ENCODE measurements at places on chromosomes 7 and 10.

- no peak for DNase-seq
These were observed 100.5 kb downstream of the INPP5A start for GRCh38 chr10:132638130-132638515.

DNA sequence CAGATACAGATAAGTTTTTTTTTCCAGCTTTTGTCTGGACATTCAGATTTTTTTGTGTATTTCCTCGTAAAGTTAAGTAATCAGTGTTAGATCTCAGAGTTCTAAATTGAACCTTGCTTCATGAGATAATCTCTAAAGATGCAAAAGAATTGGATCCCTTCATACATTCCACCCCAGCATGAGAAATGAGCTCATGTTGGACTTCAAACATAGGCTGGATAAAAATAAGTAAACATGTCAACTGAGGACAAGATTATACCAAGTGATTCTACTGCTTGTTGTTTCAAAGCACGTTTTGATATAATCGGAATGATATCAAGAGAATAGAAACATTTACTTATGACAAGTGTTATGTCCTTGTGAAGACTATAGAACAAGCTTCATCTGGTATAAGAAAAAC lies 117.0 kb upstream of the DKK1 start:
- DNase-seq: no peak

GRCh38 chr7:141073641-141074161 lies at the start of gene TMEM178B:
Gene TMEM178B (plus strand): TSS chr7:141074064.
- DNase-seq: peak; percentile 38

DNA sequence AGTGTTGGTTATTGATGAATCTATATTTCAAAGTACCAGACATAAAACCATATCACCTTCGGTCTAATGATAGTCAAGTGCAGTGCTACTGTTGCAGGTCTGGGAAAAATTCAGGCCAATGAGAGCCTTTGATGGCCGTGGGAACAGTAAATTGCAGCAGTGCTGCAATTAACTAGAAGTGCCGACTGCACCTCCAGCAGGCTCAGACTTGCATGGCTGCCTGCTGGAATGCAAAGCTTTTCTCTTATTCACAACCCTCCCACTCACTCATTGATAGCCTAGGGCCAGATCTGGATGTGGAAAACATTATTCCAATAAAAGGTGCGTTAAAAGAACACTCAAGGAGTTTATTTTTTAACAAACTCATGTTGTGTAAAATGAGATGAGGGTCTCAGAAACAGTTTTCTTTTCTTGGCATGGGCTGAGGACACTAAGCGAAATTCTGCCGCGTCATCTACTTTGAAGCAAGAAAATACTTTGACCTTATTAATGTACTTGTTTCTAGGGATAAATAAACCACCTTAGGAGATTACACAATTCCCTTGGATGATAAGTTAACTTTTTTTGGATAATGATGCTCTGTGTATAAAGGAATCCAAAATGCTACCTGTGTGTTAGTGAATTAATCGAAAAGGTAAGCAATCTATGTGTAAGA lies 17.1 kb downstream of the PLXDC2 start:
- no peak for DNase-seq

DNA sequence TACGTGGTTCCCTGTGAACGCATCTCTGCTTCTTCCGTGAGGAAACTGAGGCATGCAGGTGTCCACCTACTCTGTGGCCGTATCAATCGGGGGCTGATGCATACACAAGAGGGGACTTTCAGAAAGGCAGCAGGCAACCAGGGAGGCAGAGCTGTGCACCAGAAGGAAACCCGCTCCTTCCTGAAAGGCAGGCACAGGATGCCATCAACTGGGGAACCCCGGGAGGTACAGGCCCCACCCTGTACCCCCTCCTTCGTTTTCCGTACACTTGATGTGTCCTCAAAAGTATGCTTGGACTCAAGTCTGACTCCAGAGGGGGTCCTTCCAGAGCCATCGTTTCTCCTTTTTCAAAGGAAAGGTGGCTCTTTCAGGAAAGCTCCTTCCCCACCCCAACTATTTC lies 59.5 kb downstream of the ASB13 start:
- DNase-seq: no peak

DNA sequence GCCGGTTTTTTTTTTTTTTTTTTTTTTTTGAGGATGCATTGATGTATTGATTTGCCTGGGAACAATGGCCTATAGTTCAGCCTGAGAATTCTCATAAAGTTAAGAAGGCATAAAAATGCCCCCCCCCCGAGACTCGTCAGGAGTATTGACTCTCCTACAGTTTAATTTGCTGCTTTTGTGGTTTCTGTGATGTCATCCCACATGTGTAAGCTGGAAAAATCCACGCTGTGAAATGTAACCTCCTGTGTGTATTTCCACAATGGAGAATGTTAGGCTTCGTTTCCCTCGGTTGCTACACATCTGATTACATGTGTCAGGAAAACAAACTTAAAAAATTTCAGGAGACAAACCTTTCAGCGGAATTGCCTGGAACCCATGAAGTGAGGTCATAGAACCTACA lies 117.9 kb downstream of the FANK1 start:
- DNase-seq: no peak

GRCh38 chr10:102624751-102625645 lies 19.3 kb upstream of the TRIM8 start:
- no peak for DNase-seq

DNA sequence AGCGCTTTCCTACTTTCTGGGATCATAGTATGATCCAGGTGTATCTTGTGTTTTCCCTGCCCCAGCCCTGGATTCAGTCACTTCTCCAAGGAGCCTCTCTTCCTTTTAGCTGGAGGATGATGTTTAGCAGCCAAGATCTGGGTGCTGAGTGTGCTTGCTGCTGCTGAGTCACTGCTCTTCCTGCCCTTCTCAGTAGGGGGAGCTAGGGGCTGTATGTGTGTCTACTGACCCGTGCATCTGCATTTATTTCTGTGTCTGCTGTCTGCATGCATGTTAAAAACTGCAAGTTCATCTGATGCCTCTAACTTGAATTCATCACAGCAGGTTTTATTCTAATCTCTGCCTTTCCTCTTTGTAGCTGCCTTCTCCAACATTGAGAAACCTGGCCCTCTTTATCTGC lies 31.6 kb downstream of the MGMT start:
- no peak for DNase-seq

- no peak for DNase-seq
These were observed 41.2 kb upstream of the ACSL5 start for GRCh38 chr10:112332509-112333228.

GRCh38 chr10:113148901-113149300 lies 198.9 kb downstream of the TCF7L2 start:
- DNase-seq: no peak

- DNase-seq: no peak
These were observed 99.3 kb downstream of the SEMA3C start for GRCh38 chr7:80819503-80819902.

GRCh38 chr7:148481971-148482626 lies 108.5 kb upstream of the C7orf33 start:
- peak; percentile 66 for DNase-seq

- no peak for DNase-seq
These were observed 398.8 kb upstream of the KLF6 start for GRCh38 chr10:4183761-4184261.

DNA sequence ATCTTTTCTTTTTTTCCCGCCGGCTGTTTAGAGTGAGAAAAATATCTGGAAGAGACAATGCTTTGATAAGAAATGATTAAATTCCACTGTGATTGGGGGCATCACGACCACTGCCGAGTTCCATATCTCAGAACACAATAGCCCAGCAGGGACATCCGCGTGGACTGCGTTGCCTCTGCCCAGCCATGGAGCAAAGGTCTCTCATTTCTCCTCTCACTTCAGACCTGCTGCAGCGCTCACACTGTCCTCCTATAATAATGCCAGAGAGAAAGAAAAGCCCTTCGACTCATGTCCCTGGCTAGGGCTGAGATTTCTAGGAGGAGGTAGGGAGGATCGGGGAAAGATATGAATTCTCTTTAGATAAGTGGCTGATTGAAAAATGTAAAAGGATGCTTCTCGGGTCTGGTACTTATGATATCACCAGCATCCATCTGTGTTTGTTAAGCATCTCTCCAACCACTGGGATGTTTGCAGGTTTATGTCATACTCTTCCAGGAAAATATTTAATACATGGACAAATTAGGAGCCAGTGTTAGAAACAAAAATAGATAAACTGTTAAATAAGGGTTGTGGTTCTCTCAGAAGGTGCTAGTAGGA lies 472.9 kb upstream of the AKR1E2 start:
- DNase-seq: no peak

DNA sequence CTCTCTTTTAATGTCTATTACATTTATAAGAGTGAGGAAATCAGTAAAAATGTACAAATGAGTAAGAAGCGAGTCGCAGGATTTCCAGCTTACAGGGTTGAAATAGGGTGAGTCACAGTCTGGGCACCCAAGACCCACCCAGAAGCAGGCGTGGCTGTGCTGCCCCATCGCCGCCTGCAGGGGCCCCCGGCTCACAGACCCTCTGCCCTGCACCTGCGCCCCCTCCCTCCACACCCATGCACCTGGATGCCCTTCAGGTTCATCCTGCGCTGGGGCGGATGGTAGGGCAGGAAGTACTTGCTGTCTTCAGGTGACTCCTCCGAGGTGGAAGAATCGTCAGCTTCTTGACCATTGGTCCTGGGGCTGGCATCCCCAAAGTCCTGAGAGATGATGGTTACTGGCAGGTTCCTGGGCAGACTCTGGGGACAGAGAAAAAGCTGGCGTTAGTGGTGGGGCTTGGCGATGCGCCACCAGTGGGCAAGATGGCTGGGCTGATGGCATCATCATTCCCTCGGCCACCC lies 90.2 kb upstream of the GNA12 start:
- DNase-seq: no peak

DNA sequence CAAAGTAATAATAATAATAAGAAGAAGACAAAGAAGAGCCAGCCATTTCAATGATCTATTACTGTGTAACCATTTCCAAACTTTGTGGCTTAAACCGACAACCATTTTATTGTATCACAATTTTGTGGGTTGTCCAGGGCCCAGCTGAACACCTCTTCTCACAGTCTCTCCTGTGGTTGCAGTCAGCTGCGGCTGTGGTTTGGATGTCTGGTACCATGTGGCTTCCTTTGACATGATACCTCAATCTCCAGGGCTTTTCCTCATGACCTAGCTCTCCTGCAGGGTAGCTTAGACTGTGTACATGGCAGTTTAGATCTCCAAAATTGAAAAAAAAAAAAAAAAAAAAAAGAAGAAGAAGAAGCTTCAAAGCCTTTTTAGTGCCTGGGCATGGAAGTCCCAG lies 72.6 kb upstream of the NFKB2 start:
- DNase-seq: no peak

DNA sequence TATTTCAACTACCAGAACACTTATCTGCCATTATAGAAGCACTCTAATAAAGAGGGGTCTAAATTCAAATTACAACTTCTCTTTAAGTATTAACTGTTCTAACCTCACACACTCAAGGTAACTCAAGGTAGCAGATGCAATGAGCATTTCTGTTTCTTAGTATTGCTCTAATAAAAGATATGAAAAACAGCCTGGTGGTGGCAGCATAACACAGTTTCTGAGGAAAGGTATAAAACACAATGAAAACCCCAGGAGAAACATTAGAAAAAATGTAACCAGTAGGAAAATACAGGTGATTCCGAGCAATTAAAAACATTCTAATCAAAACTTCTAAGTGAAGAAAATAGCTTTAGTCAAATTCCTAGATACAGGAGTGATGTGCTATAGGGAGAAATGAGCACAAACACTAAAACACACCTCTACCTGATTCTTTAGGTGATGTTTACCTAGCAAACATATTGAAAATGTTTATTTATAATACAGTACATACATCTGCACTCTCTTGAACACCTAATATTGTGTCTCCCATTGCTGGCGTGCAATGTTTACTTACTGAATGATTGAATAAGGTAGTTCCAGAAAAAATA lies 3.5 kb downstream of the MKRN1 start:
- peak; percentile 53 for DNase-seq

GRCh38 chr10:79502561-79503309 lies 9.6 kb upstream of the EIF5AL1 start:
- no peak for DNase-seq

DNA sequence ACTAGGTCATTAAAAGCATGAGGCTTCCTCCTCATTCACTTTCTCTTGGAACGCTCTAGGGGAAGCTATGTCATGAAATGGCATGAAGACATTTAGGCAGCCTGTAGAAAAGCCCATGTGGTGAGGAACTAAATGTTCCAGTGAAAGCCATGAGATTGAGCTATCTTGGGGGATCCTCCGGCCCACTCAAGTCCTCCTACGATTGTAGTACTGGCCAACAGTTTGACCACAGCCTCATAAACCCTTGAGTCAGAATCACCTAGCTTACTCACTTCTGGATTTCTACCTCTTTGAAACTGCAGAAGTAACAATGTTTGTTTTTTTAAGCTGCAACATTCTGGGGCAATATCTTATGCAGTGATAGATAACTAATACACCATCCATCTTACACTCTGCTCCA lies 605.1 kb downstream of the SORCS1 start:
- DNase-seq: no peak

Data from NCI-H446 (cell line).